NCI-H69 (cell line): ENCODE measurements at places on chromosomes 2 and 18.

GRCh38 chr2:72887032-72887739 is at the start of gene SPR:
Gene SPR, plus strand, starts transcription at chr2:72887408. Its CDS starts 25 bp downstream, at chr2:72887433.
- peak; percentile 78 for DNase-seq

GRCh38 chr2:70570041-70570661 is 16.5 kb upstream of the TGFA start:
- no peak for DNase-seq

DNA sequence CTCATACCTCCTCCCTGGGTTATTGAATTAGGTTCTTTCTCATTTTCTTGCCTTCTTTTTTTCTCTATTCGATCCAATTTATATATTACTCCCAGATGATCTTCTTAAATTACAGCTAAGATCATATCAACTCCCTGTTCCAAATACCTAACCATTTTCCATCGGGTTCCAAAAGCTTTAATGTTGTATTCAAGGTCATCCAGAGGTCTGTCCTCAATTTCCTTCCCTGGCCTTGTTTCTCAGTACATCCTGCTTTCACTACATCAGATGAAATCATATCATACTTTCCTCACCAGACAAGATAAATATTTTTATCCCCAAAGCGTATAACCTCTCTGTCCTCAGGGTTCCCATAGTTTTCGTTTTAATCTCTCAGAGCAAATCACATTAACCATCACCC is 36.3 kb upstream of the GREB1L start:
- no peak for DNase-seq

DNA sequence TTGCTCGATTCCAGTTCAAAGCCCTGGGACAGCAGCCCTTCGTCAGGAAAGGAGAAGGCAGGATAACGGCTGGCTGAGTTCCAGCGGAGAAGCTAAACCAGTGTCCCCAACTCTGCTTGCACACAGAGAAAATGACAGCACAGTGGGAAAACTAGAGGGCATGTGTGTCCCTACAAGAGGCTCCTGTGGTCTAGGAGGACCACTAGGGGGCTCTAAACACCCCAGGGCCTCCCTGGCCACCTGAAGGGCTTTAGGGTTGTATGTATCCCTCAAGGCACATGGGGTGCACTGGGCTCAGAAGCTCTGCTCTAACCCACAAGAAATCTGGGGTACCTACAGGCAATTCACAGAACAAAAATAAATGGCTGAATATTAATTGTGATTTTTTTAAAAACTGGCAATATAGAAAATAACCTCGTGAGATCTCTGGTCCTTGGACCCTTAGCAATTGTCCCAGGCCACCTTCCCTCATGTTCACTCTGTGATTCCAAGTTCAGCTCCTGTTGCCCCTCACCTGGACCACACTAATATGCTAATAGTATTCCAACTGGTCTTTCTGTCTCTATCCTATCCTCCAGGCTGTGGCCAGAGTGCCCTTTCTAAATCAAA is 17.5 kb downstream of the STAT1 start:
- DNase-seq: peak; percentile 41

DNA sequence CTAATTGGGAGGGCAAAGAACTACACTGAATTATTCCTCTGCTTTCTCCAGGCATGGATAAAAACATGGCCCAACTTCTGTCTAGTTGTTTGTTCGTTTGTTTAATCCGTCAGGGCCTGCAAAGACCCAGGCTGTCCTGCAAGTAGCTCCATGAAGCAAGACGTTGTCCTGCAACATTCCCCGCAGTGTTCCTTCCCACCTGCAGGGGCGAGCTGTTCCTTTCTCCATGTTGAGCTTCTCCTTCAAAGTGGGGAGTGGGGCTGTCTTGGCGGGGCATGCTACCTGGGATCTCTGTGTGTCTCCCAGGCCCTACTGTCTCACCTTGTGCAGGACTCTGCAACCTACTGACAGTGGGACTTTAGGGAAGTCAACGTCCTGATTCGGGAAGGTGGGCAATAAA is 264.0 kb upstream of the SMIM21 start:
- peak; percentile 15 for DNase-seq
